HT1080 (cell line): ENCODE measurements at places on chromosomes 11 and 22. TPM values are rescaled to one million over a fixed set of nuclear protein-coding genes. Genes with fewer than 3 reads are reported as not detected.

Gene PCNX3
- 41.8 and 53.5 TPM in 2 replicates for total RNA-seq

Gene CXCR5
- total RNA-seq = not detected in 2 replicates

Gene GAL3ST1
- not detected in 2 replicates for total RNA-seq

Gene RFPL2
- not detected in 2 replicates for total RNA-seq

Gene SLC3A2
- 275 and 289 TPM in 2 replicates for total RNA-seq

Gene KLHL35
- total RNA-seq = 0.07 TPM in 1 of 2 replicates, not detected in the other

Gene HEPHL1
- 0.06 TPM in 1 of 2 replicates, not detected in the other for total RNA-seq

GRCh38 chr11:92955860-92956259 is 13.6 kb upstream of the MTNR1B start:
- no peak for DNase-seq

DNA sequence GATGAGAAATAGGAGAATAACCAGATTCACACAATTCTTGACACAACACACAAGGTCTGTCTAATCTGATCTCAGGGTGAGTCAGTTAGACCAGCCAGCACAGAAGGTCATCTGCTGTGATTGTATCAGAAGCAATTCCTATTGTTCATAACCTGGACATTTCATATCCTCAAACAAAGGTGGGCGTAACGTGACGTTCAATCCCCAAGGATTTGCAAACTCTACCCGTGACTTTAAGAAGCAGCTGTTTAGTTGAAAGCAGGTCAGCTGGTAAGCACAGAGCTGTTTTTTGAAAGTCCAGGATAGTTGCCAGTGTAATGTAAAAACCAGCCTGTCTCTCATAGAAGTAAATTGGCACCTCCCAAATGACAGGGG is 385.1 kb downstream of the DCDC1 start:
- DNase-seq = peak; percentile 60

DNA sequence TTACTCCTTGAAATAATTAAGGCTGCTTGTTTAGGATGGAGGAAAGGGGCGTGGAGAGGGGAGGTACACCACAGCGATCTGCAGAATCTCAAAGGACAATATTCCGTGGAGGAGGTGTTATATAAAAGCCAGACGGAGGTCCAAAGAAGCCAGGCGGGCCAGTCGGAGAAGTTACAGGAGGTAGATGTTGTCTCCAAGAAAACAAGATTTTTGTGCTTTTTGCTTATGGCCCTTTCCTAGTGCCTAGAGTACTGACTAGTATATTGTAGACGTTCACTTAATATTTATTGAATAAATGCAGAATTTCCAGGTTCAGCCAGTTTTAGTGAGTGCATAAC is 761 bp downstream of the ZDHHC13 start:
- no peak for DNase-seq

DNA sequence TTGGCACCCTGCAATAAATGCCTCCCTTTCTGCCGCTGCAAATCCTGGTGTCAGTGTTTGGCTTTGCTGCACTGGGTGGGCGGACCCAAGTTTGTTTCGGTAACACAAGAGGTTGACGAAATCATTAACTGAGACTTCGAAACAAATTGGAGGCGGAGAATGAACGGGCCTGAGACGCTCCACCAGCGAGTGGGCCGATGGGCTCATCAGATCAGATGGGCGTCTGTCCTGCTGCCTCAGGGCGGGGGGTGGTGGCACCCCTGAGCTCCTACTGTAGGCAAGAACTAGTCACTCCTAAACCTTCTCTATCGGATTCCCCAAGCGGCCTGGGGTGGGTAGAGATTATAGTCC is 918 bp upstream of the CAPN5 start:
- no peak for DNase-seq

DNA sequence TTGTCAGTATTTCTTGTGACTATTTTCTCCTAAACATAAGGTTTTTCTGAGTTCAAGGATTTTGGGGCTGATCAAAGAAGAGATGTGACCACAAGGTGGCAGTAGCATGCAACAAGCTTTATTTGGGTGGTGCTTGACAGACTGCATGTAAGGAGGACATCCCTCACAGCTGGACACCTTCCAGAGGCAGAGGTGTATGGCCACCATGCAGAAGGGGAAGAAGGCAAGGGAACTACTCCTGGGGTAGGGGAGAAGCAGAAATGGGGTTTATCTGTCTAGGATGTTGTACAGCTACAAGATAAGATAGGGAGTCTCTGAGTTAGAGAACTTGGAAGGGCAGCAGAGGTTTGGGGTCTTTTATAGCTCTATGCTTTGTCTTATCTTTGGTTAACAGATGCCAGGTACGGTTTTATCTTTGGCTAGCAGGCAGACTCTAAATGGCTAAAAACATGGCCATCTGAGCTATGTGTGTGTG is 5.1 kb upstream of the BIRC2 start:
- peak; percentile 81 for DNase-seq

DNA sequence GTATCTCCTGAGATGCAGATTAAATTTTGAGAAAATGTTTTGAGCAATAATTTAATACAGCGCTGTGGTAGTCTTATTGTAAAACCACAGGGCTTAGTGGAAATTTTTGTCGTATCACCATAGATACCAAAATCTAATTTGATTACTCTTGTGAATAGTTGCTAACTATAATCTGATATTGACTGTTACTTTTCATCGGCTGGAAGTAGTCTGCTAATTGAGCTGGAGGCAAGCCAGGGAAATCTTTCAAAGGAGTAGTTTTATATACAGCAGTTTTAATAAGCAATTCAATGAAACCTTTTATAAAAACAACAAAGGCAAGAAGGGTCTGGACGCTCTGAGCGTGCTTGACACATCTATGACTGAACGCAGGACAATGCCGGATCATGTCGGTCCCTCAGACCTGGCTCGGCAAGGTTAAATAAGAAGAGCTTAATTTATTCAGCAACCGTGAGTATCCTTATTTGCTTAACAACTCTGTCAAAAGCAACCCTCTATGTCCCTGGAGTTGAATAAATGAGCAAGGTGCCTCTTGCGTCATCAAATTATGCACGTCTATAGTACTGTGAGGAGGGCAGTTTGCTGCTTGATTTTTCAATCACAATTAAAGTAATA is 121.2 kb downstream of the NCAM1 start:
- DNase-seq = no peak

- DNase-seq = no peak
Measured at GRCh38 chr11:20068691-20069090, 91.6 kb downstream of the DBX1 start.

DNA sequence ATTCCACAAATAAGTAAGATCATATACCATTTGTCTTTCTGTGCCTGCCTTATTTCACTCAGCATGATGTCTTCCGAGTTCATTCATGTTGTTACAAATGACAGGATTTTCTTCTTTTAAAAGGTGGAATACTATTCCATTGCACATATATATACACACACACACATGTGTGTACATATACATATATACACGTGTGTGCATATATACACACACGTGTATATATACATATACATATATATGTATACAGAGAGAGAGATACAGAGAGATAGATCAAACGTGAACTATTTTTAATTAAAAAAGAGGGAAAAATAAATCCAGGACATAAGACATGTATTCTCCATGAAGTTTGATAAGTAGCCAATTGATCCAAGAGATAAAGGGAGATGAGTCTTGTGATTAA is 108.1 kb downstream of the TRPC6 start:
- DNase-seq = no peak

GRCh38 chr11:74185285-74185684 is 14.2 kb downstream of the PPME1 start:
- DNase-seq = no peak

GRCh38 chr11:106989078-106989455 is 29.2 kb downstream of the GUCY1A2 start:
- no peak for DNase-seq

DNA sequence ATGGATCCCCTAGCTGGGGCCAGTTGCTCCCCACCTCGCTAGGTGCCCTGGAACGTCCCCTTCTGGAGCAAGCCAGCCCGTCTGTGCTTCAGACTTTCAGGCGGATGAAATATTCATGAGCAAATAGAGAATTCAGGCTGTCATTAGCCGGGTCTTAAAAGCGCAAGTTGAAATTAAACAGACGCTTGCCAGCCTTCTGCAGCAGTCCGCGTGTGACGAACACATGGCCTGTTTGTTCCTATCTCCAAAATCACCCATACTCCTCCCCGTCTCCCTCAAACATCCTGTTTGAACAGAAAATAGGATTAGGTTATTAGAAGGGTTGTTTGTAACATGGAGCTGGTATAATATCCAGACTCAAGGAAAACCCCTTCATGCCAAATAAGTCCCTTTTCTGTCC is 38.7 kb downstream of the MYO18B start:
- no peak for DNase-seq

- DNase-seq = no peak
Measured at GRCh38 chr22:45504373-45505341, 2.0 kb downstream of the FBLN1 start.

- DNase-seq = no peak
Measured at GRCh38 chr11:14132312-14132711, 169.8 kb downstream of the SPON1 start.
